HEK293T (cell line): ENCODE measurements at places on chromosomes 4 and X.

GRCh38 chrX:111041018-111041462 is 55.0 kb upstream of the PAK3 start:
- no peak for DNase-seq

GRCh38 chrX:15465347-15465746 is 27.8 kb downstream of the PIR start:
- no peak for DNase-seq

- DNase-seq: no peak
These were observed at the start of gene TLR2 for GRCh38 chr4:153684182-153684970. Gene TLR2 (plus strand): TSS chr4:153684280. CDS start chr4:153702908, 18,628 bp downstream.

DNA sequence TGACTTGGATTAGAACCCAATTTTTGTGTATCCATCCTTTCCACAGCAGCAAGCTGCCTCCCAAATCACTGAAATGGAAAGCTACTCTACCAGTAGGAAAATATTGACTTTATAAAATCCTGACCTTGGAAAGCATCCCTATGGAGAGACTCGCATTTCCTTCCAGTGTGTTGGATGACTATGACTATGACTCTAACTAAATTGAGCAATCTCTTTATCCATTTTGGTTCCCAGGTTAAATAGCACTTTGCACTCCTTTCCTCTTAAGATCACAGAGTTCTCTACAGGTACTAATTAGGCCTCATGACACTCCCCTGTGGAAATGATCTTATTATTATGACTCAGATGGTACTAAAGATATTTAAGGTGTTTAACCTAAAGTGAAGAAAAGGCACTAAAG is 431.8 kb downstream of the PPARGC1A start:
- no peak for DNase-seq

GRCh38 chr4:41119867-41120295 is 94.5 kb downstream of the APBB2 start:
- DNase-seq: no peak

DNA sequence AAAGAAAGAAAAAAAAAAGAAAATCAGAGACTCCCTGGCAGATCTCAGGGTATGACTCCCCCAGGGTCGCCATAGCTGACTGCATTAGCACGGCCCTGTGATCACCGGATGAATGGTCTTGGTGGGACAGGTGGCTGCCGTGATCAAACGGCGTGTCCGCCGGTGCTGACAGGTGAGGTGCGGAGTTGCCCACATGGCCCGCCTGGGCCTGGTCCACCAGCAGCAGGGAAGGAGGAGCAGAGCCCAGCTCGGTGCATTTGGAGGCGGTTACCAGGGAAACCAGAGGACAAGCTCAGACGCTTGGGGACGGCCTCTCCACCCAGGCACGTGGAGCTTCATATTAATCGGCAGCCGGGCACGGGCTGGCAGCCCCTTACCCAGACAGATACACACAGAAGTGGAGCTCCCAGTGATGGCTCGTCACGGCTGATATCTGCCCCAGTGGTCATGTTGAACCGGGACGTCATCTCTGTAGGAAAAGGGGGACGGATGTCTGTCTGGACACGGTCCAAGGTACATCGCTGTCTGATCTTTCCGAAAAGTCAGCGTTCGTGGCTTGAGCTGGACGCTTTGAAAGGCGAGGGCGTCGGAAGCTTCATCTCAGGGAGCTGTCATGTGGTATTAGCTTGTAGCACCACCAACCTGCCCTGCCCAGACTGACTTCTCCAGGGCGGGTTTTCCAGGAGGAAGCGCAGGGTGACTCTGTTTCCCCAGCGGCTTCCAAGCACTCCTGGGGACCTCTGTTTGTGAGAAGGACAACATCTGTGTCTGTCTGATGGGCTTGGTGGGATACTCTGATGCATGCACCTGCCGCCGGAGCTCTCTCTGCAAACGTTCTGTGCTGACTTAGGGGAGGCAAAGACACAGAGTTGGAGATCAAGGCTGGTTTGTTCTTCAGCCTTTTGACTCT is 180.7 kb downstream of the CRLF2 start:
- no peak for DNase-seq

DNA sequence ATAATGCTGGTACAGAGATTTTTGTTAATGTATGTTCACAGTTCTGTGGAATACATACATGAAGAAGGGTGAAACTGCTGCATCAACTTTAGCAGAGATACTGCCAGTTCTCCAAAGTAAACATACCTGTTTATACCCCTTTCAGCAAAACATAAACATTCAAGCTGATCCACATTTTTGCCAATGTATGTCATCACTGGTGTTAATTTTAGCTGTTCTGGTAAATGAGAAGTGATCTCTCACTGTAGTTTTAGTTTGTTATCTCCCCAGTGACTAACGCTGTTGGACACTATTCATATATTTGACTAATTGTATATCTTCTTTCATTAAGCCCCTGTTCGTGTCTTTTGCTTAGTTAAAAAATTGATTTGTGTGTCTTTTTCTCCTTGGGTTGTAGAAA is 82.0 kb downstream of the HAUS3 start:
- DNase-seq: no peak

GRCh38 chrX:154412468-154412867 is 1.1 kb downstream of the TAFAZZIN start:
- no peak for DNase-seq

GRCh38 chr4:5128569-5128968 is 77.3 kb downstream of the STK32B start:
- DNase-seq: no peak

- DNase-seq: no peak
These were observed 1877.9 kb upstream of the PCDH7 start for GRCh38 chr4:28842271-28842670.

DNA sequence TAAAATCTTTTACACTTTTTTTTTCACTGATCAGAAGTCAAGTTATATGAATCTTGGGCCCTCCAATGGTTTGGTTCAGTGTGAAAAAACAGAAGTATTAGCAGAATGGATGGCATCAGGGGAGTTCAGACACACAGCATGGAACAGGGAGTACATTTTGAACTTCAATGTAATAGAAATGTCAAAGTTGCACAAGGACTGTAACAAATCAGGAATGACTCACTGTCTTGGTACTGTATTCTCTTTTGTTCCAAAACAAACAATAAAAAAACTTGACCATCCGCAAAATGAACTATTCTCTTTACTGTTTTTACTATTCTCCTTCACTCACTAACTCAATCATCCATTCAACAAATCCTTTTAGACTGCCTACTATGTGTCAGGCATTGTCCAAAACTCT is 401.0 kb downstream of the FSTL5 start:
- no peak for DNase-seq

GRCh38 chr4:113682730-113683537 is 78.6 kb downstream of the CAMK2D start:
- no peak for DNase-seq

DNA sequence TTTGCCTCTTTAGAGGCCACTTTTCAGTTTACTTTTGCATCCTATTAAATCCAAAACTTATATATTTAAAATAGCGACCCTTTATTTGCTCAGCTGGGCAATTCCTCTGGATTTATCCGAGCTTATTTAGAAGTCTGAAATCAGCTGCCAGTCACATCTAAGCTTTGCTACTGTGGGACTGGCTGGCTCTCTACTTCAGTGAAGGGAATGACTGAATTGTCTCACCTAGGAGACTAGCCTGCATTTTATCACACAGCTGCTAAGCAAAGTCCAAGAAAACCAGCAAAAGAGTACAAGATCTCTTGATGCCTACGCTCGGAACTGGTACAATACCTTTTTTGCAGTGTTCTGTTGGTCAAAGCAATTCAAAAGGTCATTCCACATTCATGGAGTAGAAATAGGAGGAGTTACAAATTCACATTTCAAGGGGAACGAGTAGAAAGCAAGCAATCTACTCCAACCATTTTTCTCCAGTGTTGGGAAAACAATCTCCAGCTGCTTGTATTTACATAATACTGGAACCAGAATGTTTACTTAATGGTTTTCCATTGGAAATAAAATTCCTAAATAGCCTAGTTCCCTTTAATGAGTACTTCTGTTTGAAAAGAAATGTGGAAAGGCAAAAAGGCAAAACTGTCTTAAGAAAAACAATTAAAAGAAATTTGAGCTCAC is 160.2 kb downstream of the MAGEB5 start:
- no peak for DNase-seq

GRCh38 chr4:80913381-80913780 is 117.1 kb upstream of the BMP3 start:
- DNase-seq: no peak

GRCh38 chr4:151475035-151475714 is 66.2 kb downstream of the FHIP1A start:
- no peak for DNase-seq

GRCh38 chrX:22365460-22365859 is 92.7 kb downstream of the CBLL2 start:
- no peak for DNase-seq

GRCh38 chrX:130418740-130419139 is 17.0 kb downstream of the RBMX2 start:
- DNase-seq: no peak

DNA sequence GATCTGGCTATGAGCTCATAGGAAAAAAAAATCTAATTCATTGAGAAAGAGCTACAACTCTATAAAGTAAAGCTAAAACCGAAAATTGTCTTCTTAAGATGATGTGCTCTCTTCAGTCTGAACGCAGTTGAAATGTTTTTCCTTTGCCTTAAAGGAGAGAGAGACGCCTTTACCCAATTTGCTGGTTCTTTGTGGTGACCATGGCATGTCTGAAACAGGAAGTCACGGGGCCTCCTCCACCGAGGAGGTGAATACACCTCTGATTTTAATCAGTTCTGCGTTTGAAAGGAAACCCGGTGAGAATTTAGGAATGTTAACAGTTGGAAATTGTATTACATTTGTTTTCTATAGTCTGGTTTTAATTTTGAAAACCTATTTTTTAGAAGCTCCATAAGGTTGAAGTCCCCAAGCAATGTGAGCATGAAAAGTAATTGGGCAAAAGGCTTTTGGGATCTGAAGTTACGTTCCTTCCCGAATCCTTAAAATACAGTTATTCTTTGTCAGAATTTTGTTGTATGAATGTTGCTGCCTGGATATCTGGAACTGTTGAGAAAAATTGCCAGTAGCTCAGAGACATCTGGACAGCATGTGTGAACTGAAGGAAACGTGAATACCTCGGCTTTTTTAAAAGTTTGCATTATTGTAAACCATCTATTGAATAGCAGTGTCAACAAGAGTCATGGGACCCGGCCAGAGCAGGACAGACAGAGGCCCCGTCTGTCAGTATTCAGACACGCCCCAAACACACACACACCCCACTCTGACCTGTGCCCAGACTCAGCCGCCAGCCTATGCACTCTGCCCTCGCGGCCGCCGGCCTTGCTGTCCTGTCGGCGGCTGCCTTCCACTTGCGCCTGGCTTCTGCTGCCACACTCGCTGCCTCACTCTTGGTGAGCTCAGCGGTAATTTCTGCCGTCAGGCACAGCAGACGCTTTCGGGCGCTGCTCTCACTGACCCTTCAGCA is 9.9 kb downstream of the PIGG start:
- no peak for DNase-seq

- no peak for DNase-seq
These were observed 119.4 kb upstream of the C1GALT1C1 start for GRCh38 chrX:120749141-120749846.

GRCh38 chr4:3442959-3443749 is 1.4 kb downstream of the HGFAC start:
- DNase-seq: peak; percentile 91

DNA sequence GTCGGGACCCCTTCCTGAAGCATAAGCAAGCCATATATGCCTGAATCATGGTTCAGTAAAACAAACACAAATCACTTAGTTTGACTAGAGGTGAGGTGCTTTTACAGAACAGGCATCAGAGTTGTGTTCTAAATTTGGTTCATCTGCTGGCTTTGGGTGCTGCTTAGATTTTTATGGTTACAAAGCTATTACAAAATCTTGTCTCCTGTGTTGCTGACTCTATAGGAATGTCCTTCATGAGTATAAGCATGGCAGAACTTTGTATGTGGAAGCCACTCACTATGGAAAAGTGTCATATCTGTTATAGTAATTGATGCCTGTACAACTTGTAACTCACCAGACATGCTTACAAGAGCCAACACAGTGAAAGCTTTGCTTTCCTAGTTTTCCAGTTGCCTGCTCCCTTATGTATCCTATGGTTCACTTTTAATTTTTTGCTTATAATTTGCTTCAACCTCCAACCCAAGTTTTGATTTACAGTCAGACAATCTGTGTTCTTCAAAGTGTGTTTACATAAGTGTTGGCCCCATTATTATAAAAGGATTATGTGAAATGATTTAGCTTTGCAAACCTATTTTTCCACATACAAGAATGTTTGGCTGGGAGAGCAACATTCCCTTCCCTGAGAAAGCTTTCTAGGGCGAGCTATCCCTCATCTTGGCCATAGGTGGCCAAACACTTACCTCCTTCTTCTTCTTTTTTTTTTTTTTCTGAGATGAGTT is 30.0 kb upstream of the CYP2U1 start:
- no peak for DNase-seq

DNA sequence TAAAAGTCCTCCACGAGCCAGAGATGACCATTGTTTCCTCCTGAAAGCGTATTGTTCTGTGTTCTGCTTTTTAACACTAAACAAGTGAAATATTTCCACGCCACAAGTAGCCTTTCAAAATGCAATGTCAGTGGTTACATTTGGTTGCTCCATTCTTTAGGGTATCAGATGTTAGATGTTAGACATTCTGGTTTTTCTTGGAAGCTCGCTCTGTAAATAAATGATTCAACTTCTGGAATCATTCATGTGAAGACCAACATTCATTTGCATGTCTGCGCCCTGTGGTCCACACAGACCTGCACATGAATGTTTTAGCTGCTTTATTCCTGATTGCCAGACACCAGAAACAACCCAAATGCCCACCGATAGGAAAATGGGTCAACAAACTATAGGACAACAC is 38.0 kb upstream of the HELT start:
- no peak for DNase-seq

- DNase-seq: no peak
These were observed 760.2 kb upstream of the AADAT start for GRCh38 chr4:170849969-170850368.

- no peak for DNase-seq
These were observed 225.8 kb upstream of the TEX13C start for GRCh38 chrX:125093852-125094251.

DNA sequence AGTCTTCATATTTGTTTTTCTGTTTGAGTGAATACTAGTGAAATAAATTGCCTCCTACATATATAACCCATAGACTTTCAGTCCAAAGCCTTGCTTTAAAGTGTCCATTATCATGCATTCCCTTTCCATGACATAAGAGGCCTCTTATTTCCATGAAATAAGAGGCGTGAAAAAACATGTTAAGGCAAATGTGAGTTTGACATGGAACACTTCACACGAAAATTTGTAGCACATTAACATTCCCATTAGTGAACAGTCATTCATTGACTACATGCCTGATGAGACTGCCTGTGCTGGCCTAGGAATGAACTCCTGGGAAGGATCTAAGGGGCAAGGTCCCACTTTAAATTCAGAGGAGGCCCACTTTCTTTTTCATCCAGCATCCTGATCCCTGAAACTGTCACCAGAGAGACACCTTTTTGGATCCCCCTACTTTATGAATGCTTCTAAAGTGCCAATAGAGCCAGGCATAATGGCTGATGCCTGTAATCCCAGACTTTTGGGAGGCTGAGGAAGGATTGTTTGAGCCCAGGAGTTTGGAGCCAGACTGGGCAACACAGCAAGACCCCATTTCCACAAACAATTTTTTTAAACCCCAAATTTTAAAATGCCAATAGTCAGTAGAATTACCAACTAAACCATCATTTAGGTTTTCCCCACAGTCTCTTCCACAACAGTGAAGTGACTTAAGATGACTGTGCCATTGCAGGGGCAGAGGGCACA is 6.7 kb downstream of the RTL8B start:
- DNase-seq: no peak
